ENCODE measurements at places on chromosomes 1 and 21. TPM values are rescaled to one million over a fixed set of nuclear protein-coding genes. Genes with fewer than 3 reads are reported as not detected.

GJA8 gene
- not detected for total RNA-seq

MKNK1 gene
- 15.1 TPM for total RNA-seq

CASQ1 gene
- total RNA-seq: not detected

ANKRD65 gene
- total RNA-seq: 0.46 TPM

SLC6A9 gene
- total RNA-seq: 11.4 TPM

TNFRSF25 gene
- total RNA-seq: 2.0 TPM

DCDC2B gene
- total RNA-seq: under 0.01 TPM

KCNK2 gene
- total RNA-seq: 3.1 TPM

WDR64 gene
- total RNA-seq: not detected

TMEM234 gene
- 20.2 TPM for total RNA-seq

CDA gene
- total RNA-seq: 0.85 TPM

PCBP3 gene
- 1.6 TPM for total RNA-seq

PTGS2 gene
- 53.3 TPM for total RNA-seq

OR2AK2 gene
- total RNA-seq: not detected

SGIP1 gene
- 21.0 TPM for total RNA-seq

PADI4 gene
- not detected for total RNA-seq

NTNG1 gene
- 1.7 TPM for total RNA-seq

KRTAP11-1 gene
- not detected for total RNA-seq

ITGB2 gene
- total RNA-seq: under 0.01 TPM

LDLRAD1 gene
- total RNA-seq: not detected

PBX1 gene
- total RNA-seq: 85.3 TPM

TRAPPC3 gene
- total RNA-seq: 80.9 TPM

NR1I3 gene
- total RNA-seq: not detected

PTPN7 gene
- not detected for total RNA-seq

TMEM82 gene
- total RNA-seq: not detected

NID1 gene
- total RNA-seq: 113 TPM
